Amniotic epithelial cell (primary cell): ENCODE measurements at places on chromosomes 3 and 15.

- no peak for DNase-seq
Observed at GRCh38 chr15:99962006-99962561, 228.8 kb upstream of the LYSMD4 start.

DNA sequence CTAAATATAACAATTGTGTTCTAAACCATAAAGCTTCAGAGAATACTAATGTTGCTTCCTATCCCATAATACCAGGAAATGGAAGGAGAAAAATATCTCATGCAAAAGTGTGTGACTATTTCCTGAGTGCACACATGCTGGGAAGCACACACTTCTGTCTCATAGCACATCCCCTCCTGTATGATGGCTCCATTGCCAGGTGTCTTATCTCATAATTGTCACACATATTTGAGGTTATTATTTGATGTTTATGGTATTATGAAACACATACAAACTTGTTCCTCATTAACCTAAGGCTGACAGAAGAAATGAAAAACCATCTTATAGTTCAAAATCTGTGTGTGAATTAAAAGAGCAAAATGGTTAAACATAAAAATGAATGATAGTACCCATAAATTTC lies 65.4 kb downstream of the SERP1 start:
- no peak for DNase-seq

- peak; percentile 19 for DNase-seq
Observed at GRCh38 chr3:10981961-10982360, 10.6 kb upstream of the SLC6A1 start.

DNA sequence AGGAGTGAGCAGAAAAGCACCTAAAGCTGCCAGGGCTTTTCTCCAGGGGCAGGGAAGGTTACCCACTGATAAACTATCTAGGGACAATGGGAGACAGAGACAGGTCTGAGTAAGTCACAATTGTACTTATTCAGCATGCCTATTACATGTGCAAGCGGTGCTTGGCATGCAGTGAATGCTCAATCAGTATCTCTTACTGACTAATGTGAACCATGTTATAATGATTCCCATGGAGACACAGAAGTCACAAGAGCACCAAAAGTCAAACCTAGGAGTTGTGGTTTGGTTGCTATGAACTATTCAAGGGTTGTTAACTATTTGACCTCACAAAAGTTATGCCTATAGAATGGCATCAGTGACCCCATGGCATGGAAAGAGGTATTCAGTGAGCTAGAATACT lies 50.0 kb upstream of the RASGRP1 start:
- no peak for DNase-seq

DNA sequence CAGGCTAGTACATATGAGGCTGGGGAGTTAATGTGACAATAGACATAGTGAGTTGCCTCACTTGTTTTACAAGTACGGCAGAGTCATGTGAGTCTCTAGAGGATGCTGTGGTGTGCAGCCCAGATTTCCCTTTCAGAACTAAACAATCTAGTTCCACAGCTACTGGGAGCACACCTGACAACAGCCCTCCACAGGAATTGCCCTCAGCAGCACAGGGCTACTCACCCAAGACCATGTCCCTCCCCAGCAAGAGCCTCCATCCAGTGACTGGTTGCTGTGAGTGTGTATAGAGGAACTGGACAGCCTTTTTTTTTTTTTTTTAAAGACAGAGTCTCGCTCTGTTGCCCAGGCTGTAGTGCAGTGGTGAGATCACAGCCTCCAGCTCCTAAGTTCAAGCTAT lies 40.2 kb upstream of the UBE2E2 start:
- DNase-seq, result no peak

DNA sequence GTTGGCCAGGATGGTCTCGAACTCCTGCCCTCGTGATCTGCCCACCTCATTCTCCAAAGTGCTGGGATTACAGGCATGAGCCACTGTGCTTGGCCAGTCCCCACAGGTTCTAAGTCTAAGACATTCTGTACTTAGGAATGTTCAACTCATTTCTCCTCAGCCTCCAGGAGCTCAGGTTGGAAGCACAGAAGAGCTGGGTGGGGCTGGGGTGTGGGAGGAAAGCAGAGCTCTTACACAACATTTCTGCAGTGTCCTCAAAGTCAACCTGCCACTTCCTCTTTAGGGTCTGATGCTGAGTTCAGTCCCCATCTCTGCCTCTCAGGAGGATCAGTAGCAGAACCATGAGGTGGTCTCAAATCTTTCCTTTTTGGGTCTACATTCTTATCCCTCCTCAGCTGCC lies 75.5 kb downstream of the MRPL46 start:
- no peak for DNase-seq

DNA sequence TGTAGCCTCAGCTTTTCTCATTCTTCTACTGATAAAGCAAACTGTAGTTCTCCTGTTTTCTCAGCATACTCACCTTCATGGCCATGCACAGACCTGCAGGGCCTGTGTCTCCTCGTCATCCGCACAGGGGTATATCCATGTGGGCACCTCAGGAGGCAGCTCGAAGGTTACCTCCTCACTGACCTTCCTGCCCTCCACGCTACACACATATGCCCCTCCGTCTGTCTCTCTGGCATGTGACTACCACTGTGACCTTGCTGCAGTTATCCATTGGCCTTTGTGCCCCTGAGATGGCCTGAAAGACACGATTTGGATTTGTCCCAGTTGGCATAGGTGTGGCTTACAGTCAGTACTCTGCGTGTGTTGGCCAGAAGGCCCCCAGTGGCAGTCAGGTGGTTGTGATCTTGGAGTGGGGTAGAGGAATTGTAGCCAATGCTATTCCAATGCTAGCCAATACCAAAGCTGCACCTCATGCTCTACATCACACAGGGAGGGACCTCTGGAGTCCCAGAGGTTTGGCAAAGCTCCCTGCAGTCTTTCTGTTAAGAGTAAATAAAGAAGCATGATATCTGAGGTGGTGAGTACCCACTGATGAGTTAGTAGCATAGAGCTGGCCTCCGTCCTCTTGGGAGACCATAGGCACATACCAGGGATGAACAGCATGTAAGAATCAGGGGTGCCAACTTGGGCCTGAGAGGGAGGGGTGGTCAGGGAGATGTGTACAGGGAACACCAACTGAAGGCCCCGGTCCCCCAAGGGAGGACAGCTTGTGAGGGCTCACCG lies 143.4 kb downstream of the EEFSEC start:
- no peak for DNase-seq

GRCh38 chr15:96314518-96314917 lies 16.0 kb upstream of the NR2F2 start:
- no peak for DNase-seq

DNA sequence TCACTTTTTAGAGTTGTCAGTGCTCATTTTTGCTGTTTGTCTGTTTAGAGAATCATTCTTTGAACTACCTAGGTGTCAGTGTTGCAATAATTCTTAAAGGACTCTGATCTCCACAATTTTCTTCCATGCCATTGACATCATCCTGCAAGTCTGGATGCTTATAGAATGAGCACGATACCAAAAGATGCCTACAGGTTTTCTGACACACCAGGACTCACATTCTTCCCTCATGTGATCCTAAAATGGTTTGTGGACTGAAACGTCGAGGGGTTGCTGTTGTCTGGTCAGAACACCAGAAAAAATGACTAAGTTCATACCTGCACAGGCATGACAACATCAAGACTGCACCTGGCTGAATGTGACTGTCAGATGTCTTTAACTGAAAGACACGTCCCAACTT lies 95.9 kb downstream of the SEMA5B start:
- DNase-seq, result peak; percentile 32

- DNase-seq, result no peak
Observed at GRCh38 chr3:62718515-62719320, 156.5 kb downstream of the CADPS start.

DNA sequence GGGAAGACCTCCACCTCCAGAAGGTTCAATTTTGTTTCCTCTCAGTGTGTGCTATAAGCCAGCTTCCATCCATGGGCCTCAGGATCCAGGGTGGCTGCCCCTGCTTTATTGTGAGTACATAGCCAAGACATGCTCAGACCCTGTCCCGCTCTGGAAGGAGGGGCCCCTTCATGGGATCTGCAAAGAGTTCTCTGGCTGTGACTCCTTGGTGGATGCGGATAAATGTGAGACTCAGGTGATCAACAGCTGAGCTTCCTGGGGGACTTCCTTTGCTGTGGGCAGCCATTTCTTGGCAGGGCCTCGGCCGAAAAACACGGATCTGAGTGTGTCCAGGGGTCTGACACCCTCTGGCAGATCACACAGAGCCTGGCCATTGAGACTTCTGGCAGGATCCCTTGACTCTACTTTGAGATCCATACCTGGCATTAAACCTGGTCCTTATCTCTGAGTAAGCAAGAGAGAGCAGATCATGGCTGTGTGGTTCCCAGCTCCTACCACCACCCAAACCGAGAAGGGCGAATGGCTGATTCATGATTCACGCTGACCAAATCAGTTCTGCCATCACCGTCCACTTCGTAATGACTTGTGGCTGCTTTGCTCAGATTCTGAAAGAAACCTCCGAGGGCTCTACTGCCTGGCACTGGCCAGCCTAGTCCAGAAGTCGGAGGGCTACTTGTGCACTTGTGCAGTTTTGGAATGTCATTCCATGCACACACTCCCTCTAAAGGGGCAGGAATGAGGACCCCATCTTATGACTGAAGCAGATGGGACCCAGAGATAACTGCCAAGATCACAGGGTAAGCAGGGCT lies 68.1 kb downstream of the SENP2 start:
- DNase-seq, result peak; percentile 90

DNA sequence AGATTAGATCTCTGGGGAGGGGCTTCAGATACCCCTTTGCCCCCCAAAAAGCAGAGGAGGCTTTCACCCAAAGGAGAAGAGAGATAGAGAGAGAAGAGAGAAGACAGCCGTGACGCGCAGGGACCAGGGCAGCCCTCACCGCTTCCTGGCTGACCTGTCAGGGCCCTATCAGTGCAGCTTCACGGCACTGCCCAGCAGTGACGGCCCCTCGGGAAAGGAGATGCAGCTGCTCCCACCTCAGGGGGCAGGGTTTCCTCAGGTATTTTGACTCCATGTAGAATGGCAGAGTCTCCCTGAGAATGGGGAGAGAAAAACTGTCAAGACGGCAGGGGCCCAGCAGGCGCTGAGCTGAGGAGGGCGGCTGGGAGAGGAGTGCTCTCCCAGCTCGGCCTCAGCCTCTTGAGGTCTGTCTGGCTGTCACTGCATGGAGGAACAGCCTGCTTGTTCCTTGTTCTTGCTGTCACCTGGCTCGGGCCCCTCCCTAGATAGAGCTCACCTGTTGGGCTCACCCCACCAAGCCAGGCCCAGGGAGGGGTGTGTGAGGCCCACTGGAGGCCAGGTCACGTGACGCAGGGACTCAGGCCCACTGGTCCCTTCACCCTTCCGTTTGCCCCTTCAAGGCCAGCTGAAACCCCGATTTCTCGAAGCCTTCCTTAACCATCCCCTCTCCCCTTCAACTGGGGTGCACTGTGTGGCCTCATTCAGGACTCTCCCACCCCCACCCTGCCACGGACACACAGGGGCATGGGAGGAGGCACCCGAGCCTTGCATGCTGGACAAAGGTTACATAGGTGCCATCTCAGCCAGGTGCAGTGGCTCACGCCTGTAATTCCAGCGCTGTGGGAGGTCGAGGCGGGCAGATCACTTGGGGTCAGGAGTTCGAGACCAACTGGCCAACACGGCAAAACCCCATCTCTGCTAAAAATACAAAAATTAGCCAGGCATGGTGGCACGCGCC lies 28.2 kb downstream of the LOXL1 start:
- no peak for DNase-seq

GRCh38 chr15:93150910-93151881 lies 62.2 kb upstream of the RGMA start:
- no peak for DNase-seq

- peak; percentile 41 for DNase-seq
Observed at GRCh38 chr15:60695713-60696522, 217.0 kb upstream of the ICE2 start.

GRCh38 chr3:57927166-57927565 lies 81.1 kb upstream of the FLNB start:
- DNase-seq, result no peak

DNA sequence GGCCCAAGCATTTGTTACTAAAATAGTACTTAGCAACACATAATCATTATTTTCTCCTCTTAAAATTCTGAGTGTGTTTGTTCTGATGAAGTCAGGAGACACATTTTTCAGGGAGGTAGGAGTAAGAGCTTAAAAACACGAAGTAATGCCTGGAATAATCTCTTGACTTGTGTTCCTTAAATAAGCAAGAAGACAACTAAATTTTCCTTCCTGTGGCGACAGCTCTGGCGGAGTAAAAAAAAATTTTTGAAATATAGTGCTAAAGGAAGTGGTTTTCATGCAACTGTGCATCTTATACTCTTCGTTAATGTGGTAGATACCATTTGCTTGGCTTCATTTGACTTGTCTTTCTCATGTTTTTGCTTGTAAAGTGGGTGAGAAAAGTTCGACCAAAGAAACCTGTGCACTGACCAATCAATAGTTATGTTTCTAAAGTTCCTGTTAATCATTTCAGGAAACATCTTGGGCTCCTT lies 11.1 kb upstream of the MBNL1 start:
- DNase-seq, result no peak

- DNase-seq, result no peak
Observed at GRCh38 chr3:130490241-130490640, 26.7 kb upstream of the COL6A6 start.

- peak; percentile 90 for DNase-seq
Observed at GRCh38 chr15:42490671-42491538, at the start of gene ZNF106. Gene ZNF106, minus strand, starts transcription at chr15:42491141. Its CDS starts 18,852 bp downstream, at chr15:42472289.

DNA sequence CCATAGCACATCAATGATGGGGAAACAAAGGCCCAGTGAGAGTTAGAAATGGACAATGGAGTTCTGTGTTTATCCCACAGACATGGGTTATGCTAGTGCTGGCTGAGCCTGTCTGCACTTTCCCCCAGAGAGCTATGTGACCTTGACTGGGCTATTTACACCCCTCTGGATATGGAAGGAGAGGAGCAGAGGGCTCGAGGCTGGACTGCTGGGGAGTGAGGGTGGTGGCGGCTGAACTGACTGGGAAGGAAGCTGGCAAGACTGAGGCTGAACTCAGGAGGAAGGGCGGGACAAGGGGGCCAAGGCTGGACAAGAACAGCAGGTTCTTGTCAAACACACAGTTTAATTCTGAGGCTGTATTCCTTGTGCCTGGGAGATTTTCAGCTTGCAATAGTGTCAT lies 10.8 kb upstream of the INSYN1 start:
- DNase-seq, result no peak

DNA sequence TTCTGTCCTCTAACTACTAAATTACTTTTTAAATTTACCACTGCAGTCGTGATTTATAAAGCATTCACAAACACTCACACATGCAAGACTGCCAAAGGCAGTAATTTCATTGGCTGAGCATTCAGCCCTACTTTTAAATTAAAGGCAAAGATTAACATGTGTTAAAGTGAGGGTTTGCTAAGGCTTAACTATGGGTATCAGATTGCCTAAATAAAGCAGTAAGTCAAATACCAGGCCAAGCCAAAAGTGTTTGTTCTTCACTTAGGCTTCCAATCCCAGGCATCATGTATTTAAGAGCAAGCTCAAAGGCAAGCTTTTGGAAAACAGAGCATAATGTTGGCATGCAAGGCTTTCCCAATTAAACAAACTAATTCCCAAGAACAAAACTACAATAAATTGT lies 187.3 kb downstream of the SUCNR1 start:
- no peak for DNase-seq
